ENCODE measurements at places on chromosomes 2 and 18.

GRCh38 chr2:101064125-101064502 is 62.0 kb downstream of the RPL31 start:
- DNase-seq, result no peak

DNA sequence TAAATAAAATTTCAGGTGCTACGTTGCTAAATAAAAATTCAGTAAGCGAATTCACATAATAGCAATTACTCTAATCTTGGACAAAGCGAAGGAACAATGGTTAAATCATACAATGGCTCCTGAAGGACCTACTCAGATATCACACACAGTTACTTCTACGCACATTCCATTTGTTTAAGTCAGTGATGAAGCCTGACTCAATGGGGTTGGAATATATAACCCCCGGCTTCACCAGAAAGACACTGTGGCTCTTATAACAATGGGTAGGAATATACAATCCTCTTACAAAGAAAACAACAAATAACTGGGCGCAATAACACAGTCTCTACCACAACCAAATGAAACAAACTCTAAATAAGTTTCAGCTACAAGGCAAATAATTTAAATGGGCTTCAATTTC is 349.5 kb downstream of the IRS1 start:
- DNase-seq, result no peak

DNA sequence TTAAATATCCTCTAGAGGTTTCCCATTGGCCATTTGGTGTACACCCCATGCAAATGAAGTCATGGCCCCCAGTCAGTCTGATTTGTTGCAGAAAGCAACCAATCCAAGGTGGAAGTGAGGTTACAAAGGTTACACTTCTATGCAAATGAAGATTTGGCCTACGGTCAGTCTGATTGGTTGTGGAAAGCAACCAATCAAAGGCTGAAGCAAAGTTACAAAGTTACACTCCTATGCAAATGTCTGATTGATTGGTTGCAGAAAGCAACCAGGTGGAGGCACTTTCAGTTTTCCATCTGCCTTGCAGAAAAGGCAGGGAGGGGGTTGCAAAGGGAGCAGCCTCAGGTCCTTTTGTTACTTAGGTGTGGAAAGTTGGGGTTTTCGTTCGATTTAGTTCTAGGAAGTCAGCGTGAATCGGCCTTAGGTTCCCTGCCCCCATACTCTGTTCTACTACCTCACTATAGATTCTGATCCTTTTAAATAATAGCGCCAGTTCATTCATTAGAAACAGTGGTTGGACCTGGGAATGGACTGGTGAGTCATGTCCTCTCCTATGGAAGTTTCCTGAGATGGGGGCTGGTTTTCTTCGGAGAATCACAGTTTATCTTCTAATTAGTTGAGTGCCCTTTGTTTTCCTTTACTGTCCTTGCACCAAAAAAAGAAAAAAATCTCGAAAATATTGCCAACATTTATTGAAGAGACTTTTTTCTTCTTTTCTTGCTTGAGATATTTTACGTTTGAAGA is 279.5 kb downstream of the AGAP1 start:
- DNase-seq, result no peak

GRCh38 chr18:12009581-12010140 is 28.4 kb downstream of the IMPA2 start:
- DNase-seq, result no peak

DNA sequence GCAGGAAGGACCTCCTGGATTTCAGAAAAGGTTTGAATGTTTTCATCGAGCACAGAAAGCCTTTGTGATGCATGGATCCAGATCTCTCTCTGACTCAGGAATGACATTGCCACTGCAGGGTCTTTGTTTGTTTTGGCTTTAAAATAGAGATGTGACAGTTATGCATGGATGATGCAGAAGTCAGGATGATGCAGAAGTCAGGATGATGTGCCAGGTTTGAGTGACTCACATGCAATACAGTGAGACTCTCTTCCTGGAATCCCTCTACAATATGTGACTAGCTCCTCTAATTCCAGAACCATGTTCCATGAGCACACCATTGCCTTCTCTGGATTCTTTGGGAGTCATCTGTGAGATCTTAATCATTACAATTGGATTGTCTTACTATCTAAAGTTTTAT is 177.9 kb upstream of the RAB6C start:
- no peak for DNase-seq

DNA sequence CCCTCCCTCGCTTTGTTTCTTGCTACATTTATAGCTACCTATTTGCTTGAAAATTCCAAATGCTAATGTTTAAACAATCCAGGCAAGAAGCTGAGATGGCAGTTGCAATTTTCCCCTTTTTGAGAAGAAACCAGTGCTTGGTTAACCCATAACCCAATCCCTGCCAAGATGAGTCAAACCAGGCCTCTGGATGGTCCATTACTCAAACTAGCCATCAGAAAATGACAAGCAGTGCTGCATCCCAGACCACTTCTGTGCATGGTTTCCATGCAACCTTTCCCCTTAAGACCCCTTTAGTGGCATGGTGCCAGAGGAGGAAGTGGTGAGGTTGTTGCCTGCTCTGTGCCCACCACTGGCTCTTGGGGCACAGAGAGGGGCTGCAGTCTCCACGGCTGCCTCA is 131.2 kb upstream of the RMP24 start:
- no peak for DNase-seq

DNA sequence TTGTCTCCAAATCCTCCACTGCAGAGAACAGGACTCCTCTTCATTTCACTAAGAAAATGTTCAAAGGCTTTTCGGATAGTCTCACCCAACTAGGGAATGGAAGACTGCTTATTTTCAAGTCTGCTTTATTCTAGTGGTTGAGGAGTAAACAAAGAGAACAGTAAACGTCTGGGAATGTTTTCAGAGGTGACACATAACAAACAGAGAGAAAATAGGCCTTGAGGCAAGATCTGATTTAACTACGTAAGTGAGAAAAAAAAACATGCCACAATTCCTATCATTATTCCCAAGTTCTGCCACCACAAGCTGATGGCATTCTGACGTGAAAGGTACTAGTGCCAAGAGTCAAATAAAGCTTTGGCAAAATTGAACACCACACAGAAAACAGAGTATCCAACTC is 16.7 kb upstream of the WIPF1 start:
- no peak for DNase-seq

DNA sequence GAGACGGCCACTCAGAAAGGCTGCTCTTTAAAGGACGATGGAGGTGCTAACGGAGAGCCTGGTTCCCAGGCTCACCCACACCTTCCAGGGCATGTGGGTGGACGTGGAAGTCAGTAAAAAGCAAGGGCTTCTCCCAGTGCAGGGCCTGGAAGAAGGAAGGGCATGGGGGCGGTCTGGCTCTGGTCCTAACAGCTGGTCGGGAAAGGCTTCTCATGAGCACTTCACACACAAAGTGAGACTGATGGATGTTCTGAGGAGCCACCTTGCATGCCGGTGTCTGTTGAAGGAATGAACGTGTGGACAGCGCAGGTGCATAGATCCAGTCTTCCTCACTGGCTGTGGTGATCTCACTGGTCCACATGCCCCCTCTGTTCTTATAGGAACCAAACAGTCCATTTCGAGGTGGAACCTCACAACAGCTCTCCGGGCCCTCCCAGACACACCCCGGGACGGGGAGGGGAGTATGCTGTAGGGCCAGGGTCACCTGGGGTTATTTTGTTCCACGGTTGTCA is 90.6 kb upstream of the UXS1 start:
- no peak for DNase-seq
